ENCODE measurements at places on chromosomes 16 and 17.

DNA sequence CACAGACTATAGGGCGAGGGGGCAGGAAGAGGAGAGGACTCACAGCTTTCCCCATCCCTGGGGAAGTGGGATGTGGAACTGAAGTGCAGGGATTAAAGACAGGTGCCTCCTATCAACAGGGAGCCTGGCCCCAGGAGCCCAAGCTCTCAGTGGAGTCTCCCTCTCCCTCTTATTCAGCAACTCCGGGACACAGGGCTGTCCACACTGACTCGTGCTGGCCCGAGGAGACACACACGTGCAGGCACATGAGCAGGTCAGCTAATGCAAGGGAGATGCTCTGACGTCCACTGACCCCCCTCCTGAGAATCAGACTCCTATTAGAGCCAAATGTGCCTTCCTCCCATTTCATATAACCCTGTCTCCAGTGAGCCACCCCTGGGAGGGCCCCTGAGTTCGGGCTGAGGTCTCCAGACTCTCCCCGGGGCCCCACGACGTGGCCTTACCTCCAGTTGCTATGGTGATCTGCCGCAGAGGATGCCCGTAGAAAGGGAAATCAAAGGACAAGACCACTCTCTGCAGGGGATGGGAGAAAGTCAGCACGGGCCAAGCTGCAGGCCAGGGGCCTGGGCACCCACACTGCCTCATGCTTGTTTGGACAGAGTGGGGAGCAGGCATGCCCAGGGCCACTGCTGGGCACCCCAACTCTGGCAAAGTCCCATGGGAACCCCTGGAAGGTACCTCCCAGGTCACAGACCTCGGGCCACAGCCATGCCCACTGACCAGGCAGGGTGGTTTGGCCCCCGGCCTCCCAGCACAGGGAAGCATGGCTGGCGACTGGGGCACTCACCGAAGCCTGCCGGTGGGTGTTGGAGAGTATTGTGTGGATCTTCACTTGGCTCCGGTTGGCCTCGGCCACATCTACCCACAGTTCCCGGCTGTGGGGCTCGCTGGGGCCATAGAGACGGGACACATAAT lies 42.7 kb downstream of the PLXDC1 start:
- no peak for DNase-seq

- peak; percentile 39 for DNase-seq
These were observed 48.1 kb upstream of the KSR1 start for GRCh38 chr17:27407916-27408864.

- DNase-seq = peak; percentile 96
These were observed 209.3 kb downstream of the FTO start for GRCh38 chr16:53913099-53913870.

DNA sequence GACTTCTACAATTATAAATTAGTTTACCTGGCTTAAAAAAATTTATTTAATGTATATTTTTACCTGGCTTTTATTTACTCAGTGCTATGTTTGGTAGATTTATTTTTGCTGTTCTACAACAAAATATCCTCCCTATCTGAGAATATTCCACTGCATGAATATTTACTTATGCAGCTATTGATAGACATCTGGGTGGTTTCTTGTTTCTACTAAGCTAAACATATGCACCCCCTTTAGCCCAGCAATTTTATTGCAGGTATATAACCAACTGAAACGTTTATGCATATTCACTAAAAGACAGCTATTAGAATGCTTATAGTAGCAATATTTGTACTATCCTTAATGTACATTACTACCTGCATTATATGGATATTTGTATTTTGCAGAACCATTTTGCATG lies 187.7 kb upstream of the CPHXL start:
- DNase-seq = no peak

- DNase-seq = no peak
These were observed 30.0 kb downstream of the NOL11 start for GRCh38 chr17:67747681-67748235.

DNA sequence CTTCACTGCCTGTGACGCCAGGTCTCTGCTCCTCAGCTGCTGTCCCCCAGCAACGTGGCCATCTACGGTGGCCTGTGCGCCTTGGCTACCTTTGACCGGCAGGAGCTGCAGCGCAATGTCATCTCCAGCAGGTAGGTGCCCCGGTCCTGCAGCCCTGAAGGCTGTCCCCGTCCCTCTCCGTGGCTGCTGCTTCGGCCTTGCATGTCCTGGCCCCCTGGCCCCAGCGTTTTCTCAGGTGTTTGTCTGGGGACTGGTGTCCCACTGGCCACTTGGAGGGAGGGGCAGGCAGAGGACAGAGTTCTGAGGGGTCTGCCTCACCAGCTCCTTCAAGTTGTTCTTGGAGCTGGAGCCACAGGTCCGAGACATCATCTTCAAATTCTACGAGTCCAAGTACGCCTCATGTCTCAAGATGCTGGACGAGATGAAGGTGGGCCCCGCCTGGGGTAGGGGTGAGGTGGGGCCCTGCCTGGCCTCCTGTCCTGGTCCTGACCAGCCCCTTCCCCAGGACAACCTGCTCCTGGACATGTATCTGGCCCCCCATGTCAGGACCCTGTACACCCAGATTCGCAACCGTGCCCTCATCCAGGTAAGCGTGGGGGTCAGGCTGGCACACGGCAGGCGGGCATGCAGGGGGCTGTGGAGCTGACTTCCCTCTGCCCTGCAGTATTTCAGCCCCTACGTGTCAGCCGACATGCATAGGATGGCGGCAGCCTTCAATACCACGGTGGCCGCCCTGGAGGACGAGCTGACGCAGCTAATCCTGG lies 4.4 kb downstream of the GPS1 start:
- no peak for DNase-seq

DNA sequence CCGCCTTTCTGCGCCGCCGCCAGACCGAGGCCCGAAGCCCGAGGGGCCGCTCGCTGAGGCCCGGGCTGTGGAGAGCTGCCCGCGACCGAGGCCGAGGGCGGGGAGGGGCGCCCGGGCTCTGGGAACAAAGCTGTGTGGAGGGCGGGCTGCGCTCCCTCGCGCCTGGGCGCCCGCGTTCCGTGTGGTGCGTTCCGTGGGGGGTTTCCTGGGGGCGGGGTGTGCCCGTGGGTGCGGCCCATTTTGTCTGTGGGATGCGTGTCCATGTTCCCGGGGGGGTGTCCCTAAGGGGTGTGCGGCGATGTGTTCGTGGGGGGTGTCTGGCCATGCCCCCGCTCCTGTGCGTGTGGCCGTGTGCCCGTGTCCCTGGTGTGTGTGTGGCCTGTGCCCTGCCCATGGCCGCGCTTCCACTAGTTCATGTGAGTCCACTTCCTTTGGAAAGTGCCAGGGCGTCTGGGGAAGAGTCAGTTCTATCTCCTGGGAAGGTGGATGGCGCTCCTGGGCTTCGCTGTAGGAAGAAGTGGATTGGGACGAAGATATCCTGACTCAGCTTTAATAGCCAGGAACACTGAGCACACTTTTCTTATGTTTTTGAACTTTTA lies 520 bp downstream of the JPT2 start:
- peak; percentile 35 for DNase-seq

DNA sequence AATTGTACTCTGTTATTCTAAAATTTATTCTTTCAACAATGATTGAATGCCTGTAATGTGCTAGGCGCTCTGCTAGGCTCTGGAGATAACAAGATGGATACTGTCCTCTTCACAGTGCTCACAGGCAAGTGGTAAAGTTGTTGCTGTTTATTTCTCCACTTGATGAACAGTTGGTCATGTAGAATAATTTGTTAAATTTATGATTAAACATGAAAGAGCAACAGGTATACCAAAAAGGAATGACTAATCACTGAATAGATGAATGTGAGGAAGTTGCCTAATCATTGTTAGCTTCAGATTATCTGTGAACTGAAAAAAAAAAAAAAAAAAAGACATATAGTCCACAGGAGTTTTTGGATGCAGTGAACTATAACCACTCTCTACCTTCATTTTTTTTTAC lies 62.3 kb downstream of the NFATC3 start:
- DNase-seq = no peak

DNA sequence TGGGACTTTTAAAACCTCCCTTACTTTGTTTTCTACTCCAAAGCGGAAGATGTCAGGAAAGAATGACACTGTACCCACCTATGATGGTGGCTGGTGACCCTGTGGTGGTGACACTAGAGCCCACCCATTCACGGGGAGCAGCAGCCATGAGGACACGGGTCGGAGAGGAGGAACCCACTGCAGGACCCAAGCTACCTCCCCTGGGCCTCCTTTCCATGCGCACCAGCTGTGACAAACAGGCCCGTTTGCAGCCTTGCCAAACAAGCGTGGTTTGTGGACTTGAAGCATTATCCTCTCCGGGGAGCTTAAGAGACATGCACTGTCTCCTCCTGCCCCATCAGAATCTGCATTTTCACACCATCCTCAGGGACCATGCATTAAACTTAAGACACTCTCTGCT lies 85.6 kb downstream of the ZFHX3 start:
- DNase-seq = no peak

Data from iris pigment epithelial cell (primary cell).